ENCODE measurements at places on chromosomes 3 and 15.

GRCh38 chr3:105915524-105915923 is 46.7 kb upstream of the CBLB start:
- DNase-seq, result no peak

DNA sequence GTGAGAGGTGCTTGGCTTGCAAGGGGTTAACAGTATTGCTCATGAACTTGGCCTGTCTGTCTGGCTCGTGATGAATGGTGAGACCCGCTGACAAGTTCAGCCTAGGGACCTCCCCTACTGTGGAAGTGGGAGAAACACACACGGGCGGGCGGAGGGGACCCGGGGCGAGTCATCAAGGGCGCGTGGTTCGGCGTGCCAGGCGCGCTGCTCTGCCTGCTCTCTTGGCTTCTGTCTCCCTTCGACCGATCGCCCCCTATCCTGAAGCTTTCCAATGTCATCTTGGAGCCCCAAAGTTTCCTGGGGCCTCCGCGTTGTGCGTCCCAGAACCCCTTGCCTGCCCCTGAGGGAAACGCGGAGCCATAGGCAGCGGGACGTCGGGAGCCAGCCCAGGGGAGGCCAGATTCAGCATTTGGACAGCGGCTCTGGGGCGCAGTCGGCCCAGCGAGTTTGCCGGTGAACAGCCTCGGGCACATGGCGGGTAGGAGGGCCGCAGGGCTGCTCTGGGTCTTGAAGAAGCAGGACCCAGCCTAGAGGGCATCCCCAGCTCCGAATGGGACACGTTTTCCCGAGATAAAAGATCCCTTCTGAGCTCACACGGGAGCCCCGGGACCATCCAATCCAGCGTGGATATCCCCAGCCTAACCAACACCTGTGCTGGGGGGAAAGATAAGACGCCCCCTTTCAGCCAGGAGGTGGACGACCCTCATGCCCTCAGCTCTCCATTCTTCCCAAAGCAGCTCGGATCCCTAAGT is 27.0 kb upstream of the POLG start:
- peak; percentile 38 for DNase-seq

GRCh38 chr15:42581272-42581730 is 5.9 kb downstream of the STARD9 start:
- DNase-seq, result peak; percentile 27

DNA sequence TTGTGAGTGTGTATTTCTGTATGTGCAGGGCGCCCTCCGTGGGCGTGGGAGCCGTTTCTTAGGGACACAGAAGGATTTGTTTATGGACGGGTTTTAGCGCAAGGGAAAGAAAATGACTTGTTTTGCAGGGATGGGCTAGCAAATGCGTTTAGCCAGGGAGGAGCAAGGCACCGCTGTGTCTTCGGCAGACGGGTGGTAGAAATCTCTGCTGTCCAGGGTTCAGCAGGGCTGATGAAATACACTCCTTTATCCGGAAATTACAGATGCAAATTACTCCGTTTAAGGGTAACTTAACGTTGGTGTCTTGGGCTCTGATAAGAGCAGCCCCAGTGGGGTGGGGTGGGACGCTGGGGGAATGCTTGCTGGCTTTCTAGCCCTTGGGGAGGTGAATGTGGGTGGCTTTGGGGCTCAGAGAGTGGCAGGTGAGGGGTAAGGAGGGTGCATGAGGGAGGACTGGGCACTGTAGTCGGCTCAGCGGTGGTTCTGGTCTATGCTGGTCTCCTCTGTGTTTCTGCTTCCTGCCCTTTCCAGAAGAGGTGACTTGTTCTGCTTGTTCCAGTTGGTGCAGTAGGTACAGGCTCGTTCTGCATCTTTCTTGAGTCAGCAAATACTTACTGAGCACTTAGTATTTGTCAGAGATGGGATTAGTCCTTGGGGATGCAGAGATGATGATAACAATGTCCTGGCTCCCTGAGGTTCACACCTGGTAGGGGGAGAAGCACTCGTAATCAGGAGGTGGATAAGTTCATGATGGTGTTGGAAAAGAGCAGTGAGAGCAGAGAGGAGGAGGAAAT is 954 bp downstream of the SV2B start:
- no peak for DNase-seq

DNA sequence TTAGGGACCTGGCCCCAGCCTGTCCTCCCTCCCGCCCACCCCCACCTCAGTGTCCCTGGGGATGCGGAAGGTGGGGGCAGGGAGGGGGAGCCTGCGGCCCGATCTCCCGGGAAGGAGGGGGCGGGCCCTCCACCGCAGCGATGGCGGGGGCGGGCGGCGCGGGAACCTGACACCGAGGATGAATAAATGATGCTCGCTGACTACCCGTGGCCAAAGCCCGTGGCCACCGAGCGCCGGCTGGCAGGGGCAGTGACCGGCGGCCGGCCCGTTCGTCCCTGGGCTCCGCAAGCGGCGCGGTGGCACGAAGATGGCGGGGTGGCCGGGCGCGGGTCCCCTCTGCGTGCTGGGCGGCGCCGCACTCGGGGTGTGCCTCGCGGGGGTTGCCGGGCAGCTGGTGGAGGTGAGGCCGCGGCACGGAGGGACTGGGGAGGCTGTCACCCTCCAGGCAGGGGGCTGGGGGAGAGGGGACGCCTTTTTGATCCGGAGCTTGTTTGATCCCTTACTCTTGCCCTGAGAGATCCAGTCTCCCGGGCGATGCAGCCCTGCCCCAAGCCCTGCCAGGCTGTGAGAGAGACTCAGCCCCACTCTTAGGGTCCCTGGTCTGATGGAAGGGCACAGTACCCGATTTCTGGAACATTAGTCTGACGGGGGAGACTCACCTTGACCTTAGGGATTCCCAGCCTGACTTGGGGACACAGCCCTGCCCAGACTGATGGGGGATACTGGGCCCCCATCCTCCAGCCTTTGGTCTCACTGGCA is at the start of gene TMIE:
Gene TMIE (plus strand): TSS at position 212 of the 759 bp plus-strand sequence. CDS start 96 bp downstream, at position 308.
- DNase-seq, result no peak

DNA sequence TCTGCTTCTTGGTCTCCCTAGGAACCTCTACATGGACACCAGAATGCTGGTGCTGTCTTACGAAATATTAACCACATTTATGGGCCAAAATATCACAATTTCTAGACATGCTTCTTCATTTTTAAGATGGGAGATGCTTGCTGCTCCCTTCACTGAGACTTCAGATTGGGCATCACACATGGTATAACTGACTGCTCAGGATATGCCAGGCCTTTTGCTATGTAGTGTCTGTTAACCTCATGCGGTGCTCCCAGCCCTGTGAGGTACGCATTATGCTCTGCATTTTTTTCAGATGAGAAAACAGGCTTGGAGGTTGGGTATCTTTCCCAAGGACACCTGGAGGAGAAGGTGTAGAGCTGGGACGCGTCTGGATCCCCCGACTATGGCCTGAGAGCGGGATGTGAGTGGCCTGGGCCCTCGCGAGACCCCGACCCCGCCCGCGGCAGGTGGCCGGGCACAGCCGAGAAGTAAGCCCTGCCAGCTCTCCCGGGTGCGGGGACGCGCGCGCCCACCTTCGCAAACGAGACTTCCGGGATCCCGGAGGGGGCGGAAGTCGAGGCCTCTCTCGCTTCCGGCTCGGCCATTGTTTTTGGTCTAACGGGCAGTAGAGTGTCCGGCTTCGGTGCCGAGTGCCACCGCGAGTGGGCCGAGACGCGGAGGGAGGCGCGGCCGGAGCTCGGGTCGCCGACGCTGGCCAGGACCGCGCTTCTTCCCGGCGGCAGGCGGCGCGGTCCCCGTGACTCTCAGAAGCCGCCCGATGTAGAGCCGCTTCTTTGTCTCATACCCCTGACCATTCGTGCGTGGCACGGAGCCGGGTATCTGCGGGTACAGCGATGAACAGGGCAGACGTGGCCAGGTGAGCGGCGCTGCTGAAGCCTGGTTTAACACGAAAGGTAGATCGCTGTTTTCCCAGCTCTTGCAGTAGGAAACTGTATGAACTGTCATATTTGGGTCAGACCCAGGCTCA is at the start of gene ZKSCAN7:
Gene ZKSCAN7 (plus strand): TSS at position 568 of the 967 bp plus-strand sequence. CDS start 1,855 bp downstream, outside the sequence.
- DNase-seq, result peak; percentile 28

- DNase-seq, result no peak
Measured at GRCh38 chr15:25705433-25706115, 157.6 kb downstream of the ATP10A start.

- no peak for DNase-seq
Measured at GRCh38 chr3:159941038-159942000, 47.3 kb upstream of the IL12A start.

GRCh38 chr15:70156671-70157271 is 59.1 kb upstream of the TLE3 start:
- DNase-seq, result no peak

DNA sequence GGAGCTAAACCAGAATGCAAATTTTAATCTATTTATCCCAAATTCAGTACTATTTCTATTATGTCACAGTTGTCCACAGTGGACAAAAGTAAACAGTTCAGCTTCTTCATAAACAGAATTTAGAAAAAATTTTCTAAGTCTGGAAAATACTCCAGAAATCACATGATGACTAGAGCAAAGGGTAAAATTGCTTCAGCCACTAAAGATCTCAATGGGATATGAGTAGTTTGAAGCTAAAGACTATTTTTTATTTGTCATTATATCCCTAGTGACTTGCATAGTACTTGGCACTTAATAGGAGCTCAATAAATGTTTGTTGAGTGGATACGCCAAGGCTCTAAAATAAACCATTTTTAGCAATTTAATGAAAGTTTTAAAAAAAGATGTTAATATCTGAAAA is 354.3 kb upstream of the AGTR1 start:
- DNase-seq, result no peak

DNA sequence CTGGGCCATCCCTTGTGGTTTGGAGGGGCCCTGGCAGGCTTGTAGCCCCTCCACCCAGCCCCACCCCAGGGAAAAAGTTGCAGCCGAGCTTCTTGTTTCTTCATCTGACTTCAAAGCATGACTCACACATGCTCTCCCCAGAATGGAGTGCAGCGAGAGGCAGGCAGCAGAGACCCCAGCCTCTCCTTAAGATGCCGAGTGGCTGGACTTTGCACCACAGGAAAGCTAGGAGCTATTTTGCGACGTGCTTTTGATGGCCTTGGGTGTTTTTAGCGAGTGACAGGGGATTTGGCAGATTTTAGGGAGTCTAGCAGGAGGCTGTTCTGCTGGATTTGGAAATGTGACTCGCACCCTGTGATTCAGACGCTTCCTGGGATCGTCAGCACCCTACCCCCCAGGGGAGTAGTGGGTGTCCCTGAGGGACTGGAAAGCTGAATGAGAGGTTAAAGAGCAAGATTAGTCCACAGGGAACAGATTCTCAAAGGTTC is 14.2 kb downstream of the BAHD1 start:
- DNase-seq, result no peak

DNA sequence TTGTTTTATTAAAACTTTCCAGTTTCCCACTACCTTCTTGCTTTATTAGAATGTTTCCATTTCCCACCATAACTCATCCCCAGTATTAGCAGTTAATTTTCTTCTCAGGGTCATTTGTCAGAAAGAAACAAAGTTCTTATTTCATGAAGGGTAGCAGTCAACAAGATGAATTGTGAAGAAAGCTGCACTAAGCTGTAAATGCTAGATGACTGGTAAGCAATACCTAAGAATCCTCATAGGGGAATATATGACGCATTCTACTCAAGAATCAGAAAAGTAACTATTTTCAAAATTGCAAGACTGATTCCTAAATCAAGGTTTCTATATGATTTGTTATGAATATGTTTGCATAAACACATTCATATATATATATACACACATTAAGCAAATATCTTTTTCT is 48.8 kb upstream of the WDR5B start:
- no peak for DNase-seq

- no peak for DNase-seq
Measured at GRCh38 chr3:84292128-84292527, 666.7 kb upstream of the CADM2 start.

DNA sequence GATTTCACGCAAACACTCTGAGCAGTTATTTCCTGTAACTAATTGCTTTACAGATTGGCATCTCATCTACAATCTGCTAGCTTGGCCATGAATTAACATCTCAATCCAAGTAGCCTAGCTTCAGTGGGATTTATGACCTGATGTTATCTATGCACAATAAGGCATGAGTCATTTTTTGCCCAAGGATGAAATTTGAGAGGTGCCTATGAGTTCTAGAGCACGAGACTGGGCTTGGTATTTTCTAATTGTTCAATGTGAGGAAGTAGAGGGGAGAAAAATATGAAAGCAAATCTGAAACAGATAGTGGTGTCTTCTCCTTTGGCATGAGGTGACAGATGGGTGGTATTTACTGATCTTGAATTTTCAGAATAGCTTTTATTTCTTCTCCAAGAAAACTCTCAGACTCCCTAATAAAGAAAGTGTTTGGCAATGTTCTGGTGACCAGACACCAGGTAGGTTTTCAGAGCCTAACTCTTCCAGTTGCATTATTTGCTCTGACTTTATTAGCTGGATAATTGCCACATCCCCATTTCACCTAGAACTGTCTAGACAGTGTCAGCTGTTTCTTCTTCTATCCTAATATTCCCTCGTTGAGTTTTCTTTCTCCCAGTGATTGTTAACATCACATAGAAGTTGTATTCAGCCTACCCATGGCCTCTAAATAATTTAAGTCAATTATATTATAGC is 301.0 kb upstream of the UMPS start:
- DNase-seq, result no peak

- no peak for DNase-seq
Measured at GRCh38 chr3:27714146-27714526, 8.0 kb downstream of the EOMES start.

- no peak for DNase-seq
Measured at GRCh38 chr3:124630960-124631359, 99.3 kb upstream of the UMPS start.

DNA sequence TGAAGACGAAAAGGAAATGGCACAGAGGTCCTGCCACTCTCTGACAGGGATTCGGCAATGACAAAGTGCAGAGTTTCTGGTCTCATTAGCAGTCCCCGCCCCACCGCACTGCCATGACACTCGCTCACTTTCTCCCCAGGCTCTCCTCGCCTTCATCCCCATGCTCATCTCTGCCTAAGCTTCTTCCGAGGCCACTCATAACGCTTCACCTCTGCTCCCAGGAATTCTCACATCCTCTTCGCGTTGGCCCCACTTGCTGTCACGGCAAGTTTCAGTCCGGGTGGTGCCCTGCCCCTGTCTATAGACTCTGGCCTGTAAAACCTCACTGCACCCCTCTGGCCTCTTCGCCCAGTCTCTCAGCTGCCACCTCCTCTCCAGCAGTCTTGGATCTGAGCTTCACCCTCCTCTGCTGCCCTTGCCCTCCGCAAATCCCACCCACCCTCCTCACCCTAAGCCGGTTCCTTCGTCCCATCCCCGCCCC is 654 bp downstream of the RUBCN start:
- DNase-seq, result no peak

DNA sequence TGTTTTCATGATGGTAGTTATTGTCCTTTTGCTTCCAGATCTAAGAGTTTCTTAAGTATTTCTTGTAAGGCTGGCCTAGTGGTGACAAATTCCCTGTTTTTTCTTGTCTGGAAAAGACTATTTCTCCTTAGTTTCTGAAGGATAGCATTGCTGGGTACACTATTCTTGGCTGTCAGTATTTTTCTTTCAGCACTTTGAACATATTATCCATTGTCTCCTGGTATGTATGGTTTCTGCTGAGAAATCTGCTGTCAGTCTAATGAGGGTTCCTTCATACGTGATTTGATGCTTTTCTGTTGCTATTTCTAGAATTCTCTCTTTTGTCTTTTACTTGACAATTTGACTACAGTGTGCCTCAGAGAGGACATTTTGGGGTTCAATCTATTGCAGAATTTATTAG is 134.3 kb downstream of the CGGBP1 start:
- no peak for DNase-seq

All from stimulated activated CD4-positive, alpha-beta T cell treated with anti-CD3 and anti-CD28 coated beads, Interleukin-1b, Interleukin-23, amount 100 ng/mL, for 1 hour (primary cell).